Spinal cord (tissue), 10 donors: ENCODE measurements at places on chromosomes 11 and 22. TPM values are rescaled to one million over a fixed set of nuclear protein-coding genes. Genes with fewer than 3 reads are reported as not detected.

The VSIG2 gene
- total RNA-seq = 1.3 TPM

- H3K4me3 ChIP-seq = no peak overlapping the region
- no peaks in the 10 kb centered on the region for H3K27me3 ChIP-seq
These were observed 10.5 kb downstream of the TMA7B start for GRCh38 chr22:39970742-39971141.

The TMEM121B gene
- 4.6 TPM for total RNA-seq

The BLID gene
- total RNA-seq = 5.0 TPM
